ENCODE measurements at places on chromosomes 7 and 10.

- DNase-seq = no peak
Measured at GRCh38 chr10:6721964-6722615, 142.0 kb upstream of the PRKCQ start.

DNA sequence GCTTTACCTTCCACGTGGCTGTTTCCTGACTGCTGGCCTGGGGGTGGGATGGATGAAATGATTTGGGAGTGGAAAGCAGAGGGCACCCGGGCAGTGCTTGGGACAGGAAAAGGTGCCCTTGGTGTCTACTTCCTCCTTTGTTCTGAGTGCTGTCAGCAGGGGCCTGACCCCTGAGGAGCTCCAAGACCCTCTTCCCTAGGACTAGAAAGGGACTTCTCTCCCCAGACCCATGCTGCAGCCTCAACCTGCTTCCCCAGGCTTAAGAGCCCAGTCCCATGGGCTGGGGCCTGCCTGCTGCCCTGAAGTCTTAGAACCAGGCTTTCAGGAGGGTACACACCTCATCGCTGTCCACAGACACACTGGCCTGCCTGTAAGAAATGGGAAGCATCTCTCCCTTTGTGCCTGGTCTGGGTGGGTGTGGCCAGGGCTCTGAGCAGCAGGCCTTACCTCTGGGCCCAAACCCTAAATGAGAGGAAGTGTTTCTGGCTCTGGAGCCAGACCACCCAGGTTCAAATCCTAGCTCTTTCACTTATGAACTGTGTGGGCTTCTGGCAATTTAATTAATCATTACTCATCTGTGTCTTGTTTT lies 12.9 kb downstream of the CDH23 start:
- DNase-seq = no peak

DNA sequence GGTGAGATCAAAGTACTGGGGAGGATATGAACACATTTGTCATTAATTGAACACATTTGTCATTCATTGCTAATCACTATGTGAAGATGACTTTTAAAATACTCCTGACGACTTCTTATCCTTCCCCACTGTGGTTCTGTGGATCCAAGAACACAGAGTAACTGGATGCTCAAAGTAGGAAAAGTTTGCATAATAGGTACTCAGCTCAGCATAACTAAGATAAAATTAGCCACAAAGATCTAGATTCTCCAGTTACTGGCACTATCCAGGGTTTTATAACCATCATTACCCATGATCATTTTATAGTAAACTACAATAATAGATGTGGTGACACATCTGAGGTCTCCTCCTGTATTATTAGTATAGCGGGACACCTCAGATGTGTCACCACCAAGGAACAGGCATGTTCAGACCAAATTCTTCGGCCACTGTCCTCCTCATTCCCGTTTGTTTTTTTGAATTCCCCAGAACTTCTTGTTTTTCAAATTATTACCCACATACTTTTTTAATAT lies 163.6 kb upstream of the LRRTM3 start:
- DNase-seq = no peak

DNA sequence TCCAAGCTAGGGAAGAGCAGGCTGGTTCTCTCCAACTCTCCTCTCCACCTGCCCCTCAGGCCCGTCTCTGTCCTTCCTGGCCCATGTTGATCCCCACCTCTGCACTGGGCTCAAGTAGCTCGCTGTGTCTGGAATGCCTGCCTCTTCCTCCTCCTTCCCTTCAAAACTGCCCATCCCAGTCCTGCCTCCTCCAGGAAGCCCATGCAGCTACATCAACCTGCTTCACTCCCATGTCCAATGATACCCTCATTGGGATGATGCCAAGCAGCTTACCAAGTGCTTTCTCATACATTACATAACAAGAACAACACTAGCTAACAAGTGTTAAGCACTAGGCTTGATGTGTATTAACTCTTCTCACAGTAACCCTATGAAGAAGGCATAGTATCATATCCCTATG lies 8.2 kb downstream of the ASB10 start:
- DNase-seq = no peak

GRCh38 chr7:134493091-134493490 lies 34.2 kb upstream of the AKR1B1 start:
- DNase-seq = no peak

- no peak for DNase-seq
Measured at GRCh38 chr7:7176406-7177043, 5.8 kb upstream of the C1GALT1 start.

DNA sequence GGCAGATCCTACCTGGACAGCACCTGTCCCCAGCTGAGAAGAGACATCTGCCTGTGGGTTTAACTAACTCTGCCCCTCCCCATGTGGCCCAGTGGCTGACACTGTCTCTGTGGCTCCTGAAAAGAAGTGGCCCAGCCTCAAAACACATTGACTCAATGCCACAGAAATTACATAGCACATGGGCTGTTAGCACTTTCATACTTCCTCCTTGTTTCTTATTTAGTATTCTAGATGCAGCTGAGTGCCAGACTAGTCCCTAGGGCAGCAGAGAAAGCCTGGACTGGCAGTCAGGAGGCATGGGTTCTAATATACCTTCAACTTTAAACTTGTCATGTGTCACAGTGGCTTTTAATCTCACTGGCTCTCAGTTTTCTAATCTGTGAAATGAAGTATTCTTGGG lies 171.0 kb downstream of the TRIL start:
- no peak for DNase-seq

- peak; percentile 7 for DNase-seq
Measured at GRCh38 chr10:132133005-132133404, 53.7 kb upstream of the DPYSL4 start.

GRCh38 chr10:23479798-23480473 lies 41.1 kb downstream of the OTUD1 start:
- DNase-seq = no peak

- no peak for DNase-seq
Measured at GRCh38 chr7:129781928-129782817, 170.6 kb downstream of the UBE2H start.

GRCh38 chr7:24049296-24049695 lies 234.7 kb upstream of the NPY start:
- no peak for DNase-seq

DNA sequence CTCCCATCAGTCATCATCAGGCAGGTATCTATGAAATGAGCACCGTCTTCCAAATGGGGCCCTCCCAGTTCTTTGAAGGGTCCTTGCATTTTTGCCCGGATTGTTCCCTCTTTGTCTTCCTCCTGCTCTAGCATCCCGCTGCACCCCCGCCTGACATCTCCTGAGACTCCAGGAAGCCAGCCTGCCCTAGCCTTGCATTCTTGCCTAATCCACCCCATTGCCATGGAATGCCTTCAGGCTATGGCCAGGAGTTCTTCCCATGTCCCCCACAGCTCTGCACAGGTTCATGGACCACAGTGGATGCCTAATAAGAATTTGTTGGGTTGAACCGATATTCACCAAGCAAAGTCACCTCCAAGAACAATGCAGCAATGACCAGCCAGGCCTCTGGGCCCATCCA lies 62.1 kb downstream of the ZMIZ1 start:
- no peak for DNase-seq

DNA sequence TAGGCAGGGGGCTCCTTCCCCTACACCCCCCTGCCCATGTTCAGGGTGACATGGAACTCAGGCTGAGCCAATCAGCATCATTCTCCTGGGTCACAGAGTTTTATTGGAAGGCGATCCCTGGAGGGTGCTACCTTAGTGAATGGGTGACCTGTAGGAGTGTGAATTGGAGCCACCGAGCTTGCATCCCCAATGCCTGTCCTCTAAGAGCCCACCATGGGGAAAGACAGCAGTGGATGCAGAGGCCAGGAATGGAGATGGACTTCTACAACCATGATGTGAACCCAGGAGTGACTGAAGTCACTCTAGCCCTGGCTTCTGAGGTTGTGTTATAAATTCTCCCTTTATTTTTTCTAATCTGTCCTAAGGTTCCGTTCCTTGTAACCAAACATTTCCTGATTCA lies 89.4 kb downstream of the CCDC71L start:
- no peak for DNase-seq

DNA sequence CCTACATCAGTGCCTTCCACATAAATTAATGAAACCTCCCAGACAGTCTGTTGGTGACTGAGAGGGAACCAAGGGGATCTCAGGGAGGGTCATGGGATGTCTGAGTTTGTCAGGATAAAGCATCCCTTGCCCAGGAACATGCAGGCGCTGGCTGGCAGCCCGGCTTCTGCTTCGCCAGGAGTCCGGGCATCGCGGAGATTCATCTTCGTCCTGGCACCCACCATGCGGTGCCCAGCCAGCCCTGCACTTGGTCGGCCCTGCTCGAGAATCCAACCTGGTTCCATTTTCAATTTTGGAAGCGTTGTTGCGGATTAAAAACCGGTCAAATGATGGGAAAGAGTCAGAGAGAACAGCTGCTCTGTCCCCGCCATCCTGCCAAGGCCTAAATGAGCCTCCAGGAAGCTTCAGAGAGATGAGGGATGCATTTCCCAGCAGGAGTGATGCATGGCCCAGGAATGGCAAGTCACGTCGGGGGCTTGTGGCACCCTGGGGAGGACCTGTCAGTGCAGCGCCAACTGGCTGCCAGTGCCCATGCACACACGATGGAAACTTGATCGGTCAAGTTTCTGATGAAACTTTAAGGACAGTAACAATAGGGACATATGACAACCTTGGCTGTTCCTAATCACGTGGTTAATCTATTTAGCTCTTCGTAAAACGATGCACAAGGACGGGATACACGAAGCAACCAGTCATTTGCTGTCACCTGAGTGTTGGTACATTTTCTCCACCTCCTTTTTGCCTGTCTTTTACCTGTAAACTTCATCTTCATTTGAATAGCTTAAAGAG lies 260.8 kb upstream of the MKI67 start:
- no peak for DNase-seq

DNA sequence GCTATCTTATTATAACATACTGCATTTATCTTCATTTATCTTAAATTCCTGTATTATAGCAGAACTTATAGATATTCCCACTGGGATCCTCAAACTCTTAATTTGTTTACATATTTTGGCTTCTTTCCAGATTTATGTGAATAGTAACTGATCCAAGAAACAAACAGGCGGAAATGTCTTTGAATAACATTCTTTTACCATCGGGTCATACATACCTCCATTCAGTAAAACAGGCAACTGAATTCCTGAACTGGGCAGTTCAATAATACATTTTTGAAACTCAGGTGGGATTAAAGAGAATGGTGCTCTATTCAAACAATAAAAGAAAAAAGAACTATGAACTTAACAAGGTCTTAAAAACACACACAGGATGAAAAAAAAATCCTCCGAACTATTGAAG lies 337.4 kb downstream of the CRPPA start:
- DNase-seq = no peak

DNA sequence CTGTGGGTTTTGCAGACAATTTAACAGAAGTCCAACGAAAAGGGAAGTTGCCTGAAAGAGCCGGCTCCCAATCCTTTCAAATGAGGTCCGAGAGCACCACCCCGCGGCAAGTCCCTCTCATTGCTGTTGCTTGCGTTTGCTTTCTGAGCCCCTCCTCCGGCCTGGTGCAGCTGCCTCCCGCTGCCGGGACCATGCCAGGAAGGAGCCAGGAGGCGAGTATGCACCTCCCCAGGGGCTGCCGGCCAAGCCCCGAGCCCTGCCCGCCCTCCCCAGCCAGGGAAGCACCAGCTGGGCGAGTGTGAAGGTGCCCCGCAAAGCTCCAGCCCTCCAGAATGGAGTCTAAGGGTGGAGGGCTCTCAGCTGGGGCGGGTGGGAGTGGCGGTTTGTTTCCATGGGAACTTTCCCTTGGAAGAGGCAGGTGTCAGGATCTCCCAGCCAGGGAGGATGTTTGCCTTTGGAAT lies 25.8 kb upstream of the PPP2R2D start:
- peak; percentile 66 for DNase-seq

GRCh38 chr7:148609045-148609725 lies 18.6 kb downstream of the C7orf33 start:
- no peak for DNase-seq

DNA sequence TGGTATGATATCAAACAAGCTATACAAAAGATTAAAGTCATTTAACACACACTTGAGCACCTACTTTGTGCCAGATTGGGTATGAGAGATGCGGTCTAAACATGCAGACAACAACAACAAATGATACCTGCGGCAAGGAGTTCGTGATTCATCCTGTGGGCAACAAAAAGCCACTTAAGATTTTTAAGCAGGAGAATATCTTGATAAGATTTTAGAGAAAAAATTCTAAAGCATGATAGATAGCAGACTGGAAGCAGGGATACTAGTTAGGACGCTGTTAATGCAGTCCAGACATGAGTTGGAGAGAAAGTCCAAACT lies 1.6 kb upstream of the KBTBD2 start:
- DNase-seq = no peak

All from left ventricle myocardium inferior (tissue), 1 donor.